ENCODE measurements at places on chromosomes 7 and 10.

- no peak for DNase-seq
These were observed 59.9 kb downstream of the CACUL1 start for GRCh38 chr10:118694848-118695247.

GRCh38 chr7:973312-973711 is 2.0 kb downstream of the COX19 start:
- DNase-seq: no peak

- DNase-seq: peak; percentile 73
These were observed 49.6 kb upstream of the PDGFA start for GRCh38 chr7:569071-569855.

- DNase-seq: peak; percentile 79
These were observed 1.2 kb downstream of the NFKB2 start for GRCh38 chr10:102396730-102397151.

DNA sequence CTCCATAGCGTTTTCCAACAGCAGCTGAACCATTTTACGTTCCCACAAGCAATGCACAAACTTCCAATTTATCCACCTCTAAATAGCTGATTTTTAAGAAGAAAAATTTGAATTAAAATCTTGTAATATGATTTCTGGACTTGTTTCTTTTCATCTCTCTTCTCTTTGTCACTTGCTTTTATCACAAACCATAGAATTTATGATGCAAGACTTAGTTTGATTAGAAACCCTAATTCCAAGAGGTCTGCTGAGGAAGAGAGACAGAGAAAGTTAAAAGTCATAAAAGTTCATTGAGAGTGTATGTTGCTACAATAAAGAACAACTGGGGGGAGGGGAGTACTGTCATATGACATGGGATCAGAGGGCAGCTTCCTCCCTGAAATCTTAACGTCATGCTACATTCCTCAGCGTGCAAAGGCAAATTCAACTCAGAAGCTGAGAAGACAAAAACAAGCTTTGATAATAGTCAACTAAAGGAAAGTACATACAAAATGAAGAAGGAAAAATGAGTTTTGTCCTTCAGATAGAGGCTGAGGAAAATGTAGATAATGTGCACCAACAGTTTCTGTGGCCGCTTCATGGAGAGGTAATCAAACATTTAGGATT is 18.4 kb upstream of the CUBN start:
- DNase-seq: no peak

DNA sequence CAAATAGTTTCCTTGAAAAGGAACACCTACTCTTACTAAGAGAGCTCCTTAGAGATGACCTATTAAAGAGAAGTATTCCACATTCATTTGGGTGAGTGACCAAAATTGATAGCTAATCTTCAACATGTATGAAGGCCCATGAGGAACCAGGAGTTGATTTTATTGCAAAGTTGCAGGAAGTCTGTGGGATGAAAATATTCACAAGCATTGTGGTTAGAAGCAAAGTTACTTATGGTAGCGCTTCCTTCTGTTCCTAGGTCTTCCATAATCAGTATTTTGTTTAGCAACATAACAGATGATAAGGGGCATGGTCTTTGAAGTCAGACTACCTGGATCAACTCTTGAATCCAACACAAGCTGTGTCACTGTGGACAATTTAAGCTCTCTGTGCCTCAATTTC is 164.5 kb downstream of the DGKB start:
- DNase-seq: no peak

DNA sequence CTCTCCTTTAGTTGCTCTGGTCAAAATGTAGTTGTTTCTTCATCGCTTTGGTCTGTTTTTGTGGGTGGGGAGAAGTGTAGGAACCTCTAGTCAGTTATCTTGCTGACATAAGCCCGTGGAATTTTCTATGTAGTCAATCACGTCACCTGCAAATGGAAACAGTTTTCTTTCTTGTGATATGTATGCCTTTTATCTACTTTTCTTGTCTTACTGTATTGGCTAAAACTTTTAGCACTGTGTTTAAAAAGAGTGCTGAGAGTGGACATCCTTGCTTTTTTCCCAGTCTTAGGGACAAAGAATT is 42.3 kb downstream of the AKR1E2 start:
- DNase-seq: no peak

Data from posterior cingulate gyrus (tissue), 11 donors.